ENCODE measurements at places on chromosomes 5 and 9. TPM values are rescaled to one million over a fixed set of nuclear protein-coding genes. Genes with fewer than 3 reads are reported as not detected.

- no peak for DNase-seq
Observed at GRCh38 chr5:138466900-138467710, 1.8 kb downstream of the EGR1 start.

DNA sequence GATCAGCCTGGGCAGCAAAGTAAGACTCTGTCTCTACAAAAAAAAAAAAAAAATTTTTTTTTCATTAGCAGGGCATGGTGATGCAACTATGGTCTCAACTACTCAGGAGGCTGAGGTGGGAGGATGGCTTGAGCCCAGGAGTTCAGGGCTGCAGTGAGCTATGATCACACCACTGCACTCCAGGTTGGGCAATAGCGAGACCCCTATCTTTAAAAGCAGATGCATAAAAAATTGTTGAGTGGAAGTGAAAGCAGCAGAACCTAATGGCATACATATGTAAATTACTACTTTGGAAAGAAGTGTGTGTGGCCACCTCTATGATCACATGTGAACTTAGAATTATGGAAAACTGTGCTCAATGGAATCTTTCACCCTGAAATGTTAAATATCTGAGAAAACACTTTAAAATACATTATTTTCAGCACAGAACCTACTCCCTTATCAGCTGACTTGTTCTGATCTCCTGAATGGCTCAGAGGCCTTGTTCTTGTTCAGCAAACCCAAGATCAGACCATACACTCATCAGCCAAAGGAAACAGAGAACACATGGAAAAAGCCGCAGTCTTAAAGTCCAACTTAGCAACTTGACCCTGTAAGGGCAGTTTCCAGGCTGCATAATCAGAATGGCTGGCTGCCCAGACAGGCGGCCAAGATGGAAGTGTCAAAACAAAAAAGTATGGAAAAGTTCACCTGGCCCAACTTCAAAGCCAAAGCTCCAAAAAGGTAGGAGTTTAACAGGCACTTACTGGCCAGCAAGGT is 56.5 kb downstream of the SIL1 start:
- no peak for DNase-seq

DNA sequence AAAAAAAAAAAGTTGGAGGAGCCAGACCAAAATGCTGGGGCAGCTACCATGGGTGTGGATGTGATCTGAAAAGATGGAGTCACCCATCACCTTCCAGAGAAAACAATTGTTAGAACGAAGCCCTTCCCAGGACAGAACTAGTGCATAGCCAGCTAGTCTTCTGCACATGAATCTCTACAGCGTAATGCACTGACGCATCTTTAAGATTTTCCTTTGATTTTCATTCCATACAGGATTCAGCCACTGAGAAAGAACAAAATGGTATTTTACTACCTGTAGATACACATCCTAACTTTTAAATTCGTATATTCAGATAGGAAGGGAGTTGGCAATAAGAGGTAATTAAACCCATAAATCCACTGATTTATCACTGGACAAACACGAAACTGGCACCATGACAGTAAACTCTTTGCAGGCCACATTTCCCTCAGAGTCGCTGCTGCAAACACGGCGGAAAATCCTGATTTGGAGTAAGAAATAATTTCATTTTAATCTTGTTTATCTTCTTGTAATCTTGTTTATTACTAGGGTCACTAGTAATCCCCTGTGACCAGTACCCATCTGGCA is 206.6 kb downstream of the SPOCK1 start:
- no peak for DNase-seq

GRCh38 chr5:33891446-33891787 is 373 bp downstream of the ADAMTS12 start:
- no peak for DNase-seq

- no peak for DNase-seq
Observed at GRCh38 chr9:130949188-130950038, 10.4 kb upstream of the FIBCD1 start.

Gene TSC1
- 6.7 TPM for polyA plus RNA-seq

GRCh38 chr9:1051584-1052275 is 1.6 kb downstream of the DMRT2 start:
- no peak for DNase-seq
